ENCODE measurements at places on chromosomes 3 and 15. TPM values are rescaled to one million over a fixed set of nuclear protein-coding genes. Genes with fewer than 3 reads are reported as not detected.

The STAC gene
- 2.2 TPM for total RNA-seq

The PRR20G gene
- 1.1 TPM for total RNA-seq

The EPHA3 gene
- total RNA-seq = not detected

The ADAMTS7 gene
- 11.0 TPM for total RNA-seq

The IL17RB gene
- 0.83 TPM for total RNA-seq

The TNFSF10 gene
- not detected for total RNA-seq

The SI gene
- total RNA-seq = not detected

The ALG1L2 gene
- total RNA-seq = not detected

The CTSH gene
- total RNA-seq = 44.0 TPM

The RGMA gene
- total RNA-seq = 0.31 TPM

The SAMD7 gene
- not detected for total RNA-seq

The PRTG gene
- 10.8 TPM for total RNA-seq

The RLBP1 gene
- total RNA-seq = 0.13 TPM

The TMEM40 gene
- 0.15 TPM for total RNA-seq

The LYZL4 gene
- total RNA-seq = not detected

The ATP13A5 gene
- total RNA-seq = not detected

The ABHD17C gene
- 26.5 TPM for total RNA-seq

The RBP2 gene
- not detected for total RNA-seq

The SCAANT1 gene
- total RNA-seq = not detected

The TMEM62 gene
- total RNA-seq = 8.8 TPM

The LRRC58 gene
- 17.4 TPM for total RNA-seq

The ZNF717 gene
- total RNA-seq = 3.0 TPM

The CCDC39 gene
- not detected for total RNA-seq

The ZCWPW2 gene
- total RNA-seq = 0.25 TPM

The PRSS50 gene
- not detected for total RNA-seq

The SPINK8 gene
- not detected for total RNA-seq

The BCL2A1 gene
- 10.3 TPM for total RNA-seq

The CP gene
- total RNA-seq = 5.7 TPM

The P2RY1 gene
- 0.56 TPM for total RNA-seq

The CCDC54 gene
- total RNA-seq = not detected

The CCDC33 gene
- 6.8 TPM for total RNA-seq

The NMB gene
- total RNA-seq = 11.4 TPM

The GASK1A gene
- total RNA-seq = not detected

The ZBTB47 gene
- 6.0 TPM for total RNA-seq

Measured in A549 treated with Hydrocortisone at 1 μM for 4 hours (cell line).